Right ventricle myocardium inferior (tissue), 1 donor: ENCODE measurements at places on chromosomes 5 and 9. TPM values are rescaled to one million over a fixed set of nuclear protein-coding genes. Genes with fewer than 3 reads are reported as not detected.

S100Z gene
- not detected for total RNA-seq

PCDHA9 gene
- total RNA-seq = not detected

UBE2QL1 gene
- total RNA-seq = 21.9 TPM

PCDHGB5 gene
- 6.1 TPM for total RNA-seq

GARNL3 gene
- total RNA-seq = 13.1 TPM

SPINK6 gene
- not detected for total RNA-seq

ANKRD18B gene
- not detected for total RNA-seq

FOXD1 gene
- not detected for total RNA-seq

TPM2 gene
- total RNA-seq = 1,163 TPM

SNCB gene
- total RNA-seq = not detected

LCP2 gene
- 6.7 TPM for total RNA-seq

JAKMIP2 gene
- total RNA-seq = 0.16 TPM

SCGB3A2 gene
- total RNA-seq = not detected

FRMPD1 gene
- 1.9 TPM for total RNA-seq

GABRA6 gene
- total RNA-seq = not detected

THBS4 gene
- total RNA-seq = 32.9 TPM

NEURL1B gene
- 37.1 TPM for total RNA-seq

OXCT1 gene
- 128 TPM for total RNA-seq

PHYKPL gene
- 34.5 TPM for total RNA-seq

FAM78A gene
- 62.9 TPM for total RNA-seq

RPL37 gene
- total RNA-seq = 693 TPM

C5 gene
- 1.6 TPM for total RNA-seq

S1PR3 gene
- 27.5 TPM for total RNA-seq

NUTM2G gene
- not detected for total RNA-seq

MAMDC4 gene
- 12.8 TPM for total RNA-seq

PCDHGB6 gene
- 5.9 TPM for total RNA-seq

PKD2L2 gene
- 0.81 TPM for total RNA-seq

FAT2 gene
- not detected for total RNA-seq

HK3 gene
- total RNA-seq = 6.4 TPM

PALM2AKAP2 gene
- total RNA-seq = 90.1 TPM

GLRX gene
- total RNA-seq = 111 TPM

NRARP gene
- 4.7 TPM for total RNA-seq

PCDHAC1 gene
- 0.11 TPM for total RNA-seq

C9orf50 gene
- total RNA-seq = not detected

CCL27 gene
- total RNA-seq = not detected

SPATA31A6 gene
- not detected for total RNA-seq

GABRB2 gene
- total RNA-seq = 0.05 TPM

CEL gene
- total RNA-seq = 7.7 TPM

CNTNAP3 gene
- 7.4 TPM for total RNA-seq

CDKN2A gene
- 0.49 TPM for total RNA-seq

POLR3G gene
- total RNA-seq = 0.68 TPM

GIN1 gene
- total RNA-seq = 17.1 TPM

C1QTNF2 gene
- 1.5 TPM for total RNA-seq

ACTL7B gene
- not detected for total RNA-seq
